ENCODE measurements at places on chromosomes 5 and 9.

DNA sequence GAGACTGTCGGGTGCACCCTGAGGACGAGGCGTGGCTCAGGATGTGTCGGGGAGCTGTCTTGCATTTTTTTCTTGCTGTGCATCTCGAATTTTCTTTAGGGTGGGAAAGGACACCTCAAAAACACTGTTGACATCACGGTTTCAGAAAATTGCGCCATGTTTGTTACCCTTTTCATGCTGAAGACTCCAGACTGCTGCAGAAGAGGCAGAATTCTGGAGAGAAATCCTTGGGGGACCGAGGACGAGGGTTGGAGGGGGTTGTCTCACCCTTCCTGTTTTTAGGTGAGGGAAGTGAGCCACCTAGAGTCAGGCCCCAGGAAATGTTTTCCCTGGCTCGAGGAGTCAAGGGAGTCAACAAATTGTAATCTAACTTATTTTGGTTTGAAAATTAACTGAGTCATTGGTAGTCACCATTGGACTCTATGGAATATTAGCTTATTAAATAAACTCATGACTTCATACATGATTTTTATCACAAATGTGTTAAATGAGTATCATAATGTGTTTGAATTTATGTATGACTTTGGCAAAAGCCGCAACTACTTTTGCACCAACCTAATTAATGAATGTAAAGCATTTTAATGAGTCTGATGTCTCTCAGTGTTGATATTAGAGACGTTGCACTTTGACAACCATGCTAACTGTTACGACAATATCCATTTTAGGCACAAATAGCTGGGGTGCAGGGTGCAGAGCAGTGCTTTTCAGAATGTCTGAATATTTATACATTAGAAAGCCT, 724 bp upstream of the LYSMD3 start:
- peak; percentile 73 for DNase-seq

DNA sequence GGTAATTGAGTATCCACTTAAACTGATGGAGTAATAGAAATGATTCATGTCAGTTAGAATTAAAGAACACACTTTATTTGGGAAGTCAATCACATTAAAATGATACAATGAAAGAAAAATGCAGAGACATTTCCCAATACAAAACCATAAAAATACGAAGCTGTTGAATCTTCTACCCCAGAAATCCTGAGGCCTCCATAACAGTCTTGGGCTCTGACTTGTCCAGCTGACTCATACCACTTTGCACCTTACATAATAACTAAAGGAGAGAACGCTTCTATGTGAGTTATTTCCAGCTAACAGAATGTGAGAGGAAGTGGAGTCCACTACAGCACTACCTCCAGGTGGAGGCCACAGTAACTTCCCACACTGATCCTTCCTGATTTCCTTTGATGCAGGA, 305.0 kb downstream of the MRPS30 start:
- no peak for DNase-seq

DNA sequence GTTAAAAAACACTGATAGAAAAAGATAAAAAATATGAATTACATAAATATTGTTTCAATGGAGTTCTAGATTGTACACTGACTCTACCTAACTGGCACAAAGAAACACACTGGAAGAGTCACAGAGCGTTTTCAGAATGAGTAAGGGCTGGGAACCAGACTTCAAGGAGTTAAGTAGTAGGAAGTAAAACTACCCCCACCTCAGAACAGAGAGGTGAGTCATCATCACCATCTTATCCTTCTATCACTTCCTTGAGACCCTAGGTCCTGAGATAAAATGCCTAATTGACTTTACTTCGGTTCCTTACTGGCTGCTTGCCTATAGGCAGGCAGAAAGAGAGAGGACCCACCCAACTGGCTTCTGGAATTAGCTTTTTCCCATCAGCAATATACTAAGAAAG, 79.7 kb downstream of the ELAVL2 start:
- no peak for DNase-seq

DNA sequence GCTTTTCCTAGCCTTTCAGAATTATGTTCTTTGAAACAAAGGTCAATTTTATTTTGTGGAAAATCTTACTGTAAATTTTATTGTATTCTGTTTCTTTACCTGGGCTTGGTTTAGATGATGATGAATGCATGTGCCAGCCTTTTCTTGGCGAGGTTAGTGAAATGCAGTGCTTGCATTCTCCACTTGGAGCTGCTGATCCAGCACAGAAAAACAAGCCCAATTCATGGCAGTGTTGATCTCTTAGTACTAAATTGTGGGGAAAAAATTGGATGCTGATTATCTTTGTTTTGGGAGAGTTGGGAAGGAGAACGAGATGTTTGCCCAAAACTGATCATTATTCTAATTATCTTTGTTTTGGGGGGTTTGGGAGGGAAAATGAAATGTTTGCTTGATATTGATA, 3.7 kb downstream of the HABP4 start:
- DNase-seq: peak; percentile 21

DNA sequence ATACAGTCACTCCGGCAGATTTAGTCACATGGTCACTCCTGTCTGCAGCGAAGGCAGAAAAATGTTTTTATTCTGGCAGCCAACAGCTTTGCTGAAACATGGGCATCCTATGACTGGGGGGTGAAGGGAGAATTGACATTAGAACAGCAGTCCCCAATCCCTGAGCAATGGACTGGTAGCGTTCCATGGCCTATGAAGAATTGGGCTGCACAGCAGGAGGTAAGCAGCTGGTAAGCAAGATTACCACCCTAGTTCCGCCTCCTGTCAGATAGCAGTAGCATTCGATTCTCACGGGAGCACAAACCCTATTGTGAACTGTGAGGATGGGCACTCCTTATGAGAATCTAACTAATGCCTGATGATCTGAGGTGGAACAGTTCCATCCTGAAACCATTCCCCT, 93.1 kb upstream of the FTMT start:
- no peak for DNase-seq

GRCh38 chr5:175671013-175671412, 13.1 kb downstream of the HRH2 start:
- DNase-seq: no peak

GRCh38 chr9:97459326-97459725, 42.1 kb upstream of the TMOD1 start:
- DNase-seq: no peak

- peak; percentile 92 for DNase-seq
Measured at GRCh38 chr9:136840877-136841645, 1.2 kb upstream of the AJM1 start.

- DNase-seq: no peak
Measured at GRCh38 chr9:95218773-95219172, 98.7 kb downstream of the FANCC start.

DNA sequence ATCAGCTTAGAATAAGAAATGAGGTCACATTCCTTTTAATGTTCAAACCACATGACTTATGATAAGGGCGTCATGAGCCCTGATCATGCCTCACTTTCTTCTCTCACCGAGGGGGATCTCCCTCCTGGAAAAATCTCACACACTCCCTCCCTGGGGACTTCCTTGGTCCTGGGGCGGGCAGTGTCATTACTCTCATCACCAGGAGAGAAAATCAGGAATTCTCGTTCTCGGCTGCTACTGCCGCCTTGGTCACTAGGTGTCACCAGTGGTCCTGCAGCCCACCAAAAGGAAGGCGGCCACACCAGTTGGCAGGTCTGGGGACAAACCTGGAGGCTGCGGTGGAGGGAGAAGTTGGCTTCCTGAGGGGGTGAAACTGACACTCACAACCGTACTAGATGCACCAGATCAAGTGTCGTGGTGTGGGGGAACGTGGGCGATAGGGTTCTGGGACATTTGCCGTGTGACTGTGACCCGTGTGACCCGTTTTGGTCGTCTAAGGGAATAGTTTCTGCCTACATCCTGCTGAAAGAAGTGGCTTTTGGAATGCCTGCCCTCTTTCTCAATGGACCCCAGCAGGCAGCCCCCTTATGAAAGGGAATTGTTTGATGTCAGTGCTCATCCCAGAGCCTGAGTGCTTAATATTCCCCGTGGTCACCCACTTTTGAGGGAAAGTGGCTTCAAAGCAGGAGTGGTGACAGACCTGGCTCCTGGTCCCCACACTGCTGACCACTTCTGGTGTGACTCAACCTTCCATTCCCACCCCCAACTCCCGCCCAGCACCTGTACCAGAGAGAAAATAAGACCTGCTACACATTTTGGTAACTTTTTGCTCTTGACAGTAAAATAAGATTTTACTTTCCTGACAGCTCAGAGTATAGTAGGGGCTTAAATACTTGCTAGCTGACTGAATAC, 63.2 kb downstream of the ACER2 start:
- DNase-seq: peak; percentile 72

- DNase-seq: no peak
Measured at GRCh38 chr9:93891050-93891449, 64.1 kb downstream of the BARX1 start.

DNA sequence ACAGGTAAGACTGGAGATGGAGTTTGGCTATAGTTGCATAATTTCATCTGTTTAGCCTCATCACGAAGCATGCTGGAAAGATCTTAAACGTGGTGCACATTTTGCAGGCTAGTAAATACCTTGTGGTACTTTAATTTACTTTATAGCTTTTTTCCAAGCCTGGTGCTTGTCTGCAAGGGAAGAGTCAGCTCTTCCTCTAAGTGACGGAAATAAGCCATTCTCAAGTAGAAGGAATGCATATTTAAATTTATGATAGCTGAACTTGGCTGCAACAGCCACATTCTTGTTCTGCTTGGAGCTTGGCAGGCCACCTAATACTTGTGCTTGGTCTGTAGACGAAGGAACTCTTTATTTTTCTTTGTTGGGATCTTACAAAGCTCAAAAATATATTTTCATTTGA, 188.0 kb upstream of the PIK3R1 start:
- no peak for DNase-seq

DNA sequence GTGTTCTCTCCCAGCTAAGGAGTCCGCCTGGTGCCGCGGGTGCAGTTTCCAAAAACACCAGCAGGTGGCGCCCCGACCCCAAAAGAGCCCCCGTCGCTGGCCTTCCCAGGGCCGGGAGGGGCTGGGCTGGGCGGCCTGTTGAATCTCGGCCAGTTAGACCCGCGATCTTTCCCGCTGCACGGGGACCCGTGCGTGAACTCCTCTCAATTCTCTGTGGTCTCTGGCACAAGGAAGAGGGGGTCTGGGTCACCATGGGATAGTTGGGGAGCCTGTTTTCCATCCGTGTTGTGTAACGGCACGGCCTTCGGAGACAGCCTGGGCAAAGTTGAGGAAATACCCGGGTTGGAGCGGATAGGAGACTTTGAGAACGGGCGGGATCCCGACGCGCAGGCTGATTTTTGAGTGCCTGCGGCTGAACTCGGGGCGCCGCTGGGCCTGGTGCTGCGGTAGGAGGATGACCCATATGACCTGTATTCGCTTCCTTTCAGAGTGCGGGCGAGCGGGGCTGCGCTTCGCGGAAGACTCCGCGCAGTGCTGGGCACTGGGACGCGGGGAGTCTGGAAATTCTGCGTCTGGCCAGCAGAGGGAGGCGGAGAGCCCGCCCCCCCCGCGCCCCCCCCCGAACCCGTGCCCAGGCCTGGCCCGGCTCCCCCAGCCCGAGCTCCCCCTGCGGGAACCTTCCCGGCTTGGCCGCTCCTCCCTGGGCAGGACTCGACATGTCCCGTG, 7.9 kb upstream of the PSD2 start:
- DNase-seq: peak; percentile 91

- DNase-seq: no peak
Measured at GRCh38 chr9:35350212-35350611, 139.7 kb upstream of the RUSC2 start.

DNA sequence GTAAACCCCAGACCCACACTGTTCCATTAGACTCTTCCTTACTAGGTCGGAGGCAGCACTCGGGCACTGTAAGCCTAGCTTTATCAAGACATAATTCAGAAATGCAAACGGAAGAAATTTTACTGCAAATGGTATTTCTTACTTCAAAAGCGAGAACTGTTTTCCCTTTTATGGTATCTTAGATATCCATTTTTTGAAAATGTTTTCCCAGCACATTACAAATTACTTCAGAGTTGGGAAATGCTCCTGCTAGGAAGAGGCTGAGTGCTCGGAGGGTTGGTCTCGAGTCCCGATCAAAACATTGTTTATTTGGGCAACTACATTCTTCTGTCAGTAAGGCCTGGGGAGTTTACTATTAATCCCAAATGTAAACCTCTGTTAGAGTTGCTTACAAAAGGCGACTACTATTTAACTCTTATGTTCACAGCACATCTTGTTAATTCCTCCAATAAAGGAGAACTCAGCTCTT, 332.9 kb downstream of the CWC27 start:
- no peak for DNase-seq

DNA sequence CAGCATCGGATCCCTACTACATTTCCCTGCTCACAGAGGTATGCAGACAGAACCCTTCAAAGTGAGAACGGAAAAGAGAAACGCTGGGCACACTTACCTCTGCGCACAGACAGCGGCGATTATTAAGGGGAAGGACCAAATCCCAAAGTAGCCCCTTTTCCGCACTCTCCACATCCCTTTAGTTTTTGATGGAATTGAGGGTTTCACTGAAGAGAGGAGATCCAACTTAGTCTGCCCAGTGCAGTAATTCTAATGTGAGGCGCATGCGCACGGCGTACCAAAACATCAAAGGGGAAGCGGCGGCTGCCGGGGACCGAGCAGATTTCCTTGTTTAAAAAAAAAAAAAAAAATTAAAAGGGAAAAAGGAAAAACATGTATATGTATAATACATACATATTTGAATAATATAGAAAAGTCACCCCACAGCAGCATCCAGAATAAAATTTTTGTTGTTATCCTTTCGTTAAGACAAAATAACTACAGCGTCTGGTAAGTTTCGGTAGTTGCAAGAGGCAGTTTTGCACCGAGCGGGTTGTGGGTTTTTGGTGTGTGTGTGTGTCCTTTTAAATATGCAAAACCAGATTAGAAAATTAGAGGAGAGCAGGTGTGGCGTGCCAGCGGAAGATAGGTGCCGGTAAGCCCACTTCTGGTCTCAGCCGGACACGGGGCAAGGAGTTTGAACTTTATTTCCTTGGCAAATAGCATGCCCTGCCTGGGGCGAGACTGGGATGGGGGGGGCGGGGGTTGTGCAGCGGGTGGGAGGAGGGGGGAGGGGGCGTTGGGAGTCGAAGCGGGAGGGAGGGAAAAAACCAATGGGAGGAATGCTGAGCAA, at the start of gene GABRB2:
GABRB2 (minus strand) TSS at position 256 of the 832 bp plus-strand sequence; CDS start at position 174, 82 bp downstream.
- peak; percentile 55 for DNase-seq

- peak; percentile 58 for DNase-seq
Measured at GRCh38 chr9:135602789-135603481, 36.4 kb downstream of the GLT6D1 start.

DNA sequence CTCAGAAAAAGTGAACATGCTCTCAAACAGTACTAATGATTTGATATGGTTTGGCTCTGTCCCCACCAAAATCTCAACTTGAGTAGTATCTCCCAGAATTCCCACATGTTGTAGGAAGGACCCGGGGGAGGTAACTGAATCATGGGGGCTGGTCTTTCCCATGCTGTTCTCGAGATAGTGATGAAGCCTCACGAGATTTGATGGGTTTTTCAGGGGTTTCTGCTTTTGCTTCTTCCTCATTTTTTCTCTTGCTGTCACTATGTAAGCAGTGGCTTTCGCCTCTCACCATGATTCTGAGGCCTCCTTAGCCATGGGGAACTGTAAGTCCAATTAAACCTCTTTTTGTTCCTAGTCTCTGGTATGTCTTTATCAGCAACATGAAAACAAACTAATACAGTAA, 401.3 kb downstream of the BNC2 start:
- no peak for DNase-seq

DNA sequence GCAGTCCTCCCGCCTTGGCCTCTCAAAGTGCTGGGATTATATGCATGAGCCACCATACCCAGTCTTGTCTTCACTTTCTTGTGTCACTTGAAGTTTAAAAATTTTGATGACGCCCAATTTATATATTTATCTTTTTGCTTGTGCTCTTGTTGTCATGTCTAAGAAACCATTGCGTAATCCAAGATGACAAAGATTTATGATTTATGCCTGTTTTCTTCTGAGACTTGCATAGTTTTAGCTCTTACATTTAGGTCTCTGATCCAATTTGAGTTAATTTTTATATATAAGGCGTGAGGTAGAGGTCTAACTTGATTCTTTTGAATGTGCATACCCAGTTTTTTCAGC, 18.6 kb downstream of the ANKHD1 start:
- no peak for DNase-seq

Data from BE2C (cell line).